ENCODE measurements at places on chromosomes 7 and 10. TPM values are rescaled to one million over a fixed set of nuclear protein-coding genes. Genes with fewer than 3 reads are reported as not detected.

TMEM254 gene
- total RNA-seq, result 33.2 TPM

WNT2 gene
- not detected for total RNA-seq

GPR37 gene
- 7.5 TPM for total RNA-seq

RAB19 gene
- total RNA-seq, result 4.7 TPM

LRRD1 gene
- not detected for total RNA-seq

ADRB1 gene
- 0.47 TPM for total RNA-seq

ANAPC16 gene
- 118 TPM for total RNA-seq

IFIT1 gene
- 52.3 TPM for total RNA-seq

FAM237B gene
- total RNA-seq, result not detected

APBB1IP gene
- 1.9 TPM for total RNA-seq

CYP3A5 gene
- 70.7 TPM for total RNA-seq

AKR1C4 gene
- 0.40 TPM for total RNA-seq

SEMA3E gene
- total RNA-seq, result 21.8 TPM

POLR2J2 gene
- 16.6 TPM for total RNA-seq

GPRIN2 gene
- 12.8 TPM for total RNA-seq

ADCY1 gene
- total RNA-seq, result 8.8 TPM

TFPI2 gene
- 218 TPM for total RNA-seq

RNF32 gene
- 1.6 TPM for total RNA-seq

CALML3 gene
- total RNA-seq, result not detected

CTAGE4 gene
- 20.0 TPM for total RNA-seq

ITGA8 gene
- not detected for total RNA-seq

HNRNPH3 gene
- 170 TPM for total RNA-seq

AZGP1 gene
- total RNA-seq, result 25.6 TPM

SLC18A2 gene
- not detected for total RNA-seq

SLC29A4 gene
- total RNA-seq, result 1.9 TPM

PDSS1 gene
- 15.4 TPM for total RNA-seq

SPDYE2 gene
- total RNA-seq, result not detected

VENTX gene
- not detected for total RNA-seq

MAGI2 gene
- total RNA-seq, result 0.64 TPM

MRC1 gene
- total RNA-seq, result not detected

PPP1R17 gene
- total RNA-seq, result not detected
